Vagina (tissue), 2 donors: ENCODE measurements at places on chromosomes 5 and 9. TPM values are rescaled to one million over a fixed set of nuclear protein-coding genes. Genes with fewer than 3 reads are reported as not detected.

MCTP1 gene
- total RNA-seq = 12.8 TPM

DCP2 gene
- 58.2 TPM for total RNA-seq

MARCOL gene
- not detected for total RNA-seq

NR5A1 gene
- 1.2 TPM for total RNA-seq

IRGM gene
- 0.98 TPM for total RNA-seq

DNA sequence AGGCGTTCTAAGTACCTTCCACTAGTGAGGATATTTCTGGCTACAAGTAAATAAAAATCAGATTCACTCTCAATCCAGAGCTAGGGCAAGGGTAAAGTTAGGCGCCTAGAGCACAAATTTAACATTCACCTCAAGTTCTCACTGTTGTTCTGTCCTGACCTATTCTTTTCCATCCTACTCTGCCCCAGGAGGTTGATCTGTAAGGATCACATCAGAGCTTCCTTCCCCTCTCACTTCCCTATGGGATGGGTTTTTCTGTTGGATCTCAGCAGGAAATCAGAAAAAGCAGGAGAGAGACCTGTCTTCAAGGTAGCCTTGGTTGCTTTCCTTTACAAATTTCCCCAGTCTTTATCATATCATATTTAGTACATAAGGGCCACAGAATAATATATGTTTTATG, 316.7 kb downstream of the GABRG2 start:
- DNase-seq = no peak
- no peaks in the 10 kb centered on the region for H3K4me1 ChIP-seq
- H3K36me3 ChIP-seq = no peaks in the 10 kb centered on the region
- H3K27ac ChIP-seq = no peak overlapping the region
- no peak overlapping the region for H3K4me3 ChIP-seq
- H3K27me3 ChIP-seq = no peaks in the 10 kb centered on the region

GRCh38 chr5:24547132-24547531, 97.6 kb downstream of the CDH10 start:
- no peaks in the 10 kb centered on the region for H3K4me1 ChIP-seq
- no peak for DNase-seq
- no peak overlapping the region for H3K27ac ChIP-seq

- DNase-seq = no peak
- H3K27ac ChIP-seq = no peak overlapping the region
- no peaks in the 10 kb centered on the region for H3K27me3 ChIP-seq
- no peaks in the 10 kb centered on the region for H3K4me1 ChIP-seq
- H3K4me3 ChIP-seq = no peak overlapping the region
These were observed 203.2 kb downstream of the DMRT2 start for GRCh38 chr9:1253064-1253979.

DNA sequence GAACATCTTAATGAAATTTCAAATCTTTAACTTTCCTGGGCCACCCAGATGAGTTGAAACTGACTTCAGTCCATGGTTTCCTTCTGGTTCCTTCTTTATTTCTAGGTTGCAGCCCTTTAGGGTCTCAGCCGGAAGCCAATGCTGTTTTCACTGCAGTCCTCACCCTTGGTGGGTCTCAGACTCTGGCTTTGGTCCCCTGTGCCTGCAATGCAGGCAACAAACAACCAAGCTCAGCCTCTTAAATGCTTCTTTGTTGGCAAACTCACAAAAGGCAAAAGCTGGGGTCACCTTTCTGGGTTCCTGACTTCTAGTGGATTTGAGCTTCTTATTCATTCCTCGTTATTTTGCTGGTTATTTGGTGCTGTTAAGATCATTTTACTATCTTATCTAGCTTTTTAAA, 19.3 kb upstream of the APC start:
- H3K36me3 ChIP-seq = no peaks in the 10 kb centered on the region
- H3K4me3 ChIP-seq = no peak overlapping the region
- H3K4me1 ChIP-seq = peaks cover 14% of the 10 kb centered on the region
- no peaks in the 10 kb centered on the region for H3K27me3 ChIP-seq
- H3K27ac ChIP-seq = no peak overlapping the region

DNA sequence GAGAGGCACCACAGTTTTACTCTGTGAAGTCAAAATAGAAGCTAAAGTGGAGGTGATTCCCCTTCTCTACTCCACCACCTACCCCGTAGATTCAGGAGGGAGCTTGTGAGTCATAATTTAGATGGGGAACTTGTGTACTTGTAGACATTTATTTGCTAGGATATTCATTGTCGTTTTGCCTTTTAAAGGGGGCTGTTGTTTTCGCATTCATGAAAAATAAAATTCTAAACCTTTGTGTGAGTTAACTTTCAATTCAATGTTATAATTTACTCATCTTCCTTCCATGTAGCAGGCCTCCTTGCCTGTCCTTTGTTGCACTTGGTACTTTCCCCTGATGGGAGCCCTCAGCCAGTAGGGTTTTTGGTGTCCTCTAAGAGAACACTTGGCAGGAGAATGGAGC, 22.0 kb downstream of the SECISBP2 start:
- DNase-seq = no peak
- H3K27me3 ChIP-seq = no peaks in the 10 kb centered on the region
- H3K36me3 ChIP-seq = no peaks in the 10 kb centered on the region
- H3K4me3 ChIP-seq = no peak overlapping the region
- H3K27ac ChIP-seq = no peak overlapping the region

DNA sequence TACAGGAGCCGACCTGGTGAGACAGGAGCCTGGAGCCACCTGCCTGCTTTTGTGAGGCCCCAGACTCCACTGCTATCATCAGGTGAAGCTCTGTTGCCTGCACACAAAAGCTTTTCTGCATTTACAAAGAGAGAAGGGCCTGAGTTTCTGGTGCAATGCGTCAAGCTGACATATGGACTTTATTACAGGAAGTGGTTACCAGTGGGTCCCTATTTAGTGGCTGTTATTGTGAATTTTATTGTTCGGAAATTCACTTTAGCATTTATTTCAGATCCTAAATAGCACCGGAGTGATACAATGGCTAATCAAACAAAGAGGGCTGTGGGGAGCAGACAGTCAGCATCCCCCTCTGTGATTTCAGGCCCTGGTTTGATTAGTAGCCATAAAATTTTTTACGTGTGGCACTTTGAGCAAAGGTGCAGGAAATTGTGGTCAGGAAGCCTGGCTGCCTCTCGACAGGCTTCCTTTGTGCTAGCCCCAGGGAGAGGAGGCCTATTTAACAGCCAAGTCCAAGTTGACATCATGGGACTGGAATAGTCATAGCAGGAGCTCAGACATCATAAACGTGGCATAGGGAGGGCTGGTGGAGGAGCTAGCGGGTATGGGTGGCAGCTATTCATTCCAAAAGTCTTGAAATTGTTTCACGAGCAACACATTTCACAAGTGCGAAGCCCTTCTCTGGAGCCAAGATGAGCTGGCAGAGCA, 8.4 kb downstream of the TGFBI start:
- peaks cover 28% of the 10 kb centered on the region for H3K4me1 ChIP-seq
- no peak for DNase-seq
- no peaks in the 10 kb centered on the region for H3K27me3 ChIP-seq
- no peak overlapping the region for H3K4me3 ChIP-seq
- no peaks in the 10 kb centered on the region for H3K36me3 ChIP-seq

DNA sequence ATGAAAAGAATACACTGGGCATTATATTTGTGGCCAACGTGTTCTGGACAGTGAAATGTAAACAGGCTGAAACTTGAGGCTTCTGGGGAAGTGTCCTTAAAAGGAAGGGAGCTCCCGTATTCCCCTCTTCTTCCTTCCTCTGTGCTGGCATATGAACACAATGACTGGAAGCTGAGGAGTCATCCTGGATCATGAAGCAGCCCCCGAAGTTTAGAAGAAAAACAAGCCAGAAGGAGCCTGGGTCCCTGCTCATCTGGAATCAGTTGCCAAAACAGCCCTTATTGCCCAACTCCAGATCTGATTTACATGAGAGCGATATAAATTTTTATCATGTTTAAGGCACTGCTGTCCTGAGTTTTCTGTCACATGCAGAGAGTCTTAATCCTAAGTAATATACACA, 65.4 kb upstream of the SLC1A1 start:
- H3K27ac ChIP-seq = no peak overlapping the region
- H3K4me3 ChIP-seq = no peak overlapping the region
- no peak for DNase-seq
- peaks cover 5% of the 10 kb centered on the region for H3K4me1 ChIP-seq
- no peaks in the 10 kb centered on the region for H3K36me3 ChIP-seq
- H3K27me3 ChIP-seq = no peaks in the 10 kb centered on the region

DNA sequence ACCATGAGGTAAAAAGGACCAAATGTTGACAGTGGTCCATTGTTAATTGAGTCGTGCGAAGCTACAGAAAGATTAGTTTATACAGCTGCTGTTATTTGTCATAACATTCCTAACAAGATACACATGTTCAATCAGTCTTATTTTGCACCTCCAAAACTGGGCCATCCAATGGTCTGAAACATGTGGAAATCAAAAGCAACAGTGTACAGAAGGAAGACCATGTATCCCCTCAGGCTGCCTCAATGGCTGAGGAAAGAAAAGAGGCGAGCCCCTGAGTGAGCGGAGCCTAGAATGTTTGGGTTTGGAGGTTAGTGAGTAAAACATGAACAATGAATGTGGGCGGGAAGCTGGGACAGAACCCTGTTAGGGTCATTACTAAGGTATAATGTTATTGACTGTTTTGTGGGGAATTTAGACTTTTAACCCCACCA, 35.6 kb downstream of the NFIB start:
- peaks cover 31% of the 10 kb centered on the region for H3K4me1 ChIP-seq
- no peak overlapping the region for H3K4me3 ChIP-seq
- DNase-seq = no peak
- H3K36me3 ChIP-seq = no peaks in the 10 kb centered on the region

- no peak overlapping the region for H3K27ac ChIP-seq
- no peak for DNase-seq
- H3K36me3 ChIP-seq = no peaks in the 10 kb centered on the region
- H3K4me1 ChIP-seq = no peaks in the 10 kb centered on the region
These were observed 114.4 kb downstream of the DOCK2 start for GRCh38 chr5:169751490-169751889.

- H3K36me3 ChIP-seq = no peaks in the 10 kb centered on the region
- H3K4me3 ChIP-seq = no peak overlapping the region
- no peak overlapping the region for H3K27ac ChIP-seq
- no peaks in the 10 kb centered on the region for H3K27me3 ChIP-seq
These were observed 64.7 kb upstream of the GRAMD2B start for GRCh38 chr5:126358525-126358924.
